ENCODE measurements at places on chromosomes 5 and 9.

- DNase-seq, result no peak
These were observed 414.2 kb upstream of the WWC1 start for GRCh38 chr5:167877114-167877722.

DNA sequence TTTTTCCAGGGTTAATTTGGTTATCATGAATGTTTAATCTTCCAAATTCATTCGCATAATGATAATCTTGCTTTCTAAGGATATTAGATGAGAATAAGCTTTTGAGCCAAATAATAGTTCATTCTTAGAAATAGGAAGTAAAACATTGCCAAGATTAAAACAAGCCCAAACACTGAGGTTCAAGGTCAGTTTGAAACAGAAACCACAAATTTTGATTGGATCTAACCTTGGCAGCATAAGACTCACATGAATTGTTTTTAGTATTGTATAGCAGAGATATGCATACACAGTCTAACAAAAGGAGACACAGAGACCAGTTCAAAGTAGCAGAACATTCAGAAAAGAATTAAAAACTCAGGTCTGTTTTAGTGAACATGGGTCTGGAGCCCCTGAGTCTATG is 43.4 kb upstream of the VCAN start:
- no peak for DNase-seq

- DNase-seq, result no peak
These were observed 49.6 kb downstream of the RGS3 start for GRCh38 chr9:113513111-113513510.

- DNase-seq, result no peak
These were observed 22.2 kb upstream of the MYOT start for GRCh38 chr5:137845472-137845871.

DNA sequence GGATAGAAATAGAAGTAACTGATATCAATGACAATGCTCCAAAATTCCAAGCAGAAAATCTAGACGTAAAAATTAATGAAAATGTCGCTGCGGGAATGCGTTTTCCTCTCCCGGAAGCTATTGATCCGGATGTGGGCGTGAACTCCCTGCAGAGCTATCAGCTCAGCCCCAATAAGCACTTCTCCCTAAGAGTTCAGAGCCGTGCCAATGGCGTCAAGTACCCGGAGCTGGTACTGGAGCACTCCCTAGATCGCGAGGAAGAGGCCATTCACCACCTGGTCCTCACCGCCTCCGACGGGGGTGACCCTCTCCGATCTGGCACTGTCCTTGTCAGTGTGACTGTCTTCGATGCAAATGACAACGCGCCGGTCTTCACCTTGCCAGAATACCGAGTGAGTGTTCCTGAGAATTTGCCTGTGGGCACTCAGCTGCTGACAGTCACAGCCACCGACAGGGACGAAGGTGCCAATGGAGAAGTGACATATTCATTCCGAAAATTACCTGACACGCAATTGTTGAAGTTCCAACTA is 818 bp downstream of the PCDHGA10 start:
- no peak for DNase-seq

DNA sequence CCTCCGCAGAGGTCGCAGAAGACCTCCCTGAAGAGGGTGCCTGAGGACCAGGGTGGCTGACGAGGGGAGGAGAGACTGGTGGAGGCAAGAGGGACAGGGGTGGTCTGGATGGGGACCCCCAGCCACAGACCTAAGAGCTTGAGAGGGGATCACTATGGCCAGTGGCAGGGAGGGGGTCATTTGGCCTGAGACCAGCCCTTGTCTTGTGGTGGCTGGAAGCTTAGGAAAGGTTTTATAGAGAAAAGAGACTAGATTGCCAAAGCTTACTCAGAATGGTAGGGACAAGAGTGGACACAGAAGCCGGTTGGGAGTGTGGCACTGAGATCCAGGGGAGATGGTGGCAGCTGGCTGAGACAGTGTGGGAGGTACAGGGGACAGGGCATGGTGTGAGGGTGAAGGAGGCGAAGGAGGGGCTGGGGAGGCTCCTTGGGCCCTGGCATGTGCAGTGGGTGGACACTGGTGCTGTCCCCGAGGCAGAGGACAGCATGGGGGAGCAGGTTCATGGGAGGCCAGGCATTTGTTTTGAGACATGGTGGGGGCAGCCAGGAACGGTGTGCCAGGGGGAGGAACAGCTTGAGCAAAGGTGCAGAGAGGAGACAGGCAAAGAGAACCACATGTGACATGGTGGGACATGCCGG is 123.0 kb downstream of the C9orf50 start:
- DNase-seq, result no peak

DNA sequence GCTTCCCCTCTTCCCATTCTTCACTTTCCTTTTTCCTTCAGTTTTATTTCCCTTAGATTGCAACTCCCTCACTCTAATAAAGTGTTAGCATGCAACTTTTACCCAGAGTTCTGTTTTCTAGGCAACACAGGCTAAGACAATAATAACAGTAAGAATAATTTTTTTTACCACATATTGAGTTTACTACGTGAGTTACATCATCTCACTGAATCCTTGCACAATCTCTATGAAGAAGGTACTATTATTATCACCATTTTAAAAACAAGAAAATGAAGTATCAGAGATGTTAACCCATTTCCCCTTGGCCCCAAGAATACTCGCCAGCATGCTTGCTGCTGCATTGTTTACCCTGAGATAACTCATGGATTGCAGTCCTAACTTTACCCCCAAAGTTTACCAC is 53.7 kb upstream of the SMIM32 start:
- DNase-seq, result no peak

DNA sequence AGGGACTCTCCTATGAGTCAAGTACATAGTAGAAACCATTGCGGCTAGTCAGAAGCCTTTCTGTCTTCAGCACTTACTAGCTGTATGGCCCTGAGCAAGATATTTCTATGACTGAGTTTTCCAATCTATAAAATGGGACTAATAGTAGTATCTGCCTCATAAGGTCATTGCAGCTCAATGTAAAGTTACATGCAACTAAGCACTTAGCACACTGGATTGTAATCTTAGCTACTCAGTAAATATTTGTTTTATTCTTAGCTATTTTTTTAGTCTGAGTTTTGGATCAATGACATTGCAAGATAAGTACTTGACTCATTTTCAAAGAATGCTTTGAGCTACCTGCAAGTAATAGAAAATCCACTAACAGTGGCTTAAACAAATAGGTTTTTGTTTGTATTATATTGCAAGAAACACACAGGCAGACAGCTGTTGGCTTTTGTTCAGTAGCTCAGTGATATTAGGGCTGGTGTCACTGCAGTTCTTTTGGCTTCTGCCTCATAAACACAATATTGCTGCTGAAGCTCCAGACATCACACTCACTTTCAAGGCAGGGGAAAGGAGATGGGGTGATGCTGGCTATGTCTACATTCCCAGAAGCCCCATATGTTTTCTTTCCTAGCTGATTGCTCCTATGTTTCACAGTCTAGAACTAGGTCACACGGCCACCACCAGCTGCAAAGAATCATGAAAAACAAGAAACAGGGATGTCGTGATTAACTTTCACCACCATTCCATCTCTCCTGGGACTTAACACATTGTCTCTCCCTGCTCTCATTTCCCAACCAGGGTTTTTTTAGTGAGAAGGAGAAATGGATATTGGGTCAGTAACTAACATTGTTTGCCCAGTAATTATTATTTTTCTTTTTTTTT is 26.9 kb upstream of the FAT2 start:
- no peak for DNase-seq

Data from dermis microvascular lymphatic vessel endothelial cell (primary cell).